Hematopoietic multipotent progenitor cell treated with erythropoietin and hydrocortisone succinate and interleukin-3 and kit ligand, for 8 days (in vitro differentiated cells): ENCODE measurements at places on chromosomes 6 and 20.

DNA sequence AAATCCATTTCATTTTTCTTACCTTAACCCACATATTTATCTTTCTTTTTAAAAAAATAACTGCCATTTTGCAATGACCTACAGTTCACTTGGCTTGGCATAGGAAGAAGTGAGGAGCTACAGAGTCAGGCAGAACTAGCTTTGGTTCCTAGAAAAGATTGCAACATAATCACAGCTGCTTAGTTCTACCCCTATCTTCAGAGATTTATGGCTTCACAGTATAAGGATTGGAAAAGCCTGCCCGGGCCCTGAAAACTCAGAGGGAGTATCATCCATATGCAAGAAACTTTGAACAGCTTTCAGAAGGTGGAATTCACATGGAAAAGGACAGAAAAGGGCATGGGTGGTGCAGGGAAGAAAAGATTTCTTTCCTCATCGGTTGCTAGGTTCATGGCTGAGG is 774.3 kb upstream of the CHD6 start:
- no peak for DNase-seq

GRCh38 chr20:49697071-49697470 is 16.6 kb downstream of the B4GALT5 start:
- DNase-seq: no peak

DNA sequence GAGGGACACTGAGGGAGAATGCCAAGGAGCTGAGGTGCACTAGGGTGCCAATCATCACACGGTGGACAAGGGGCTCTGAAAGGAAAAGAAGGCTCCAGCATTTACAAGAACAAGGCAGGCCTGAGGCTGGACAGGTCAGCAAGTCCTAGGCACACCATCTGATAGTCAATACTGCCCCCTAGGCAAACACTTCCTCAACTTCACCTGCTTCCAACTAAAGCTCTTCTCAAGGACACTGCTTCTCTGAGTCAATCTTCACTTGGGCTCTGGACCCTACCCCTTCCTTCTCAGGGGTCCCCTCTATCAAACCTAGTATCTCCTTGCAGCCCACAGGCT is 37.7 kb upstream of the SLC4A11 start:
- DNase-seq: peak; percentile 51

GRCh38 chr6:3687847-3688246 is 63.7 kb downstream of the PXDC1 start:
- no peak for DNase-seq

GRCh38 chr6:169841251-169841650 is 89.8 kb downstream of the ERMARD start:
- no peak for DNase-seq

DNA sequence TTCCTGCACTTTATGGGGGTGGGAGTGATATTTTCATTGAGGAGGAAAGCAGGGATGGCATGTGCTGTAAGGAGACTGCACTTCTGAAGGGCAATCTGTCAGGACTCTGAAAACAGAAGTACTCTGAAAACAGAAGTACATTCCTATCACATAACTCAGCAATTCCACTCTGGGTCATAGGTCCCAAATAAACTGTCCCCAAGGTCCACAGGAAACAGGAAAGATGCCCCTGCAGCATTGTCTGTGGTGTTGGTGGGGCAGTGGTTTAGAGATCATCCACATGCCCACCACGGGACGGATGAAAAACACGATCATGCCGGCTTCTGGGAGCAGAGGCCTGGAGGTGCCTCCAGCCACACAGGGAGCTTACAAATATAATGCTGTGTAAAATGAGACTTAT is 150.3 kb downstream of the OTOR start:
- no peak for DNase-seq

DNA sequence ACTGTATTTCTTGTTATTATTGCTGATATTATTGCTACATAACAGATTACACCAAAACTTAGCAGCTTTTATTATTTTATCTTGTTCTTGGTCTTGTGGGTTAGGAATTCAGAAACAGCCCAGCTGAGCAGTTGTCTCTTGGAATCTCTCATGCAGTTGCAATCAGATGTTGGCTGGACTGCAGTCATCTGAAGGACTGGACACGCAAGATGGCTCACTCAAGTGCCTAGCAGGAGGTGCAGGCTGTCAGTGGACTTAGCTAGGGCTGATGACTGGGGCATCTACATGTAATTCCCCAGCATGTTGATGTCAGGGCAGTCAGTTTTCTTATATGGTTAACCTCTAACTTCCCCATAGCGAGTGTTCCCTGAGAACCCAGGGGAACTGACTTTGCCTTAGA is 128.6 kb upstream of the PLCB4 start:
- DNase-seq: no peak

DNA sequence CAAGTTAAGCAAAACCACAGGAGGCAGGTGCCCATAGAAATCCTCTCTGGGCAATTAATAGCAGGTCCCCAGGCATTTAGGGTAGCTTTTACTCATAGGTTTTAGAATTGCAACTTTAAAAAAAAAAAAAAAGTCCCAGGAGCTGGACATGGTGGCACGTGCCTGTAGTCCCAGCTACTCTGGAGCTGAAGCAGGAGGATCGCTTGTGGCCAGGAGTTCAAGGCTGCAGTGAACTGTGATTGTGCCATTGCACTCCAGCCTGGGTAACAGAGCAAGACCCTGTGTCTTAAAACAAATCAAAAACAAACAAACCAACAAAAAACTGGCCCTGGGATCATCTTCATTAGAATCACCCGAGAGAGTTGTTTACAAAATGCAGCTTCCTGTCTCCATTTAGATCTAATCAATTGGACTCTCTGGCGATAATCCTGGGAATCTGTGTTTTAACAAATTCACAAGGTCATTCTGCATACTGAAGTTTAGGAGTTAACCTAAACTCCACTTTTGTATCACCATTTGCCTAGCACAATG is 131.8 kb upstream of the AKAP12 start:
- no peak for DNase-seq

- no peak for DNase-seq
Observed at GRCh38 chr6:85460921-85461797, 11.3 kb downstream of the NT5E start.

GRCh38 chr6:167564416-167565250 is 239.7 kb downstream of the TTLL2 start:
- no peak for DNase-seq

DNA sequence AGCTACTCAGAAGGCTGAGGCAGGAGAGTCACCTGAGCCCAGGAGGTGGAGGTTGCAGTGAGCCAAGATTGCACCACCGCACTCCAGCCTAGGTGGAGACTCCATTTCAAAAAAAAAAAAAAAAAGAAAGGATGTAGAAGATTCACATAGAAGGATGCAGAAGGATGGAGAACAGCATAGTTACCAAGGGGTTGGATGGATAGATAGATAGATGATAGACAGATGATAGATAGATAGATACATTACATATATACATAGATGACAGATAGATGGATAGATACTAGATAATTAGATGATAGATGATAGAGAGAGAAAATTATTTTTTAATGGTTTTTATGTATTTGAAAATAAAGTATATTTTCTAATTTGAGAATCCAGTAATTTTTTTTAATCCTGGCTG is 160.7 kb upstream of the ARID1B start:
- no peak for DNase-seq

DNA sequence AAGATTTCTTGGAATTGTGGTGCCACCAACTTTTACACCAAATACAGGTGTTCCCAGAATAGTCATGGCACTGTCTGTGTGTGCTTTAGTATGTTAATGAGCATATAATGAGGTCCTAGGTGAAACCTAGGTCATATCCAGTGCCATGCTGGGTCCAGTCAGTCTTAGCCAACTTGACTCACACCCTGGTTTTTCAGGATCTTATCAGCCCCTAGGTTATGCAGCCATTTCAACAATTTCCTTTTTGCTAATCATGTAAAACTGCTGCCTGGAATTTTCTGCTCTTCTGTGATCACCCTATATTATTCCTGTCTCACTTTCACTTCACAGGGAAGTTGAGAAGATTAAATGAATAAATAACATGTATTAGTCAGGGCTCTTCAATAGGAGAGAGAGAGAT is 23.7 kb downstream of the SDHAF4 start:
- DNase-seq: no peak

GRCh38 chr20:22459754-22460153 is 124.6 kb downstream of the FOXA2 start:
- no peak for DNase-seq
